ENCODE measurements at places on chromosomes 1 and 21.

DNA sequence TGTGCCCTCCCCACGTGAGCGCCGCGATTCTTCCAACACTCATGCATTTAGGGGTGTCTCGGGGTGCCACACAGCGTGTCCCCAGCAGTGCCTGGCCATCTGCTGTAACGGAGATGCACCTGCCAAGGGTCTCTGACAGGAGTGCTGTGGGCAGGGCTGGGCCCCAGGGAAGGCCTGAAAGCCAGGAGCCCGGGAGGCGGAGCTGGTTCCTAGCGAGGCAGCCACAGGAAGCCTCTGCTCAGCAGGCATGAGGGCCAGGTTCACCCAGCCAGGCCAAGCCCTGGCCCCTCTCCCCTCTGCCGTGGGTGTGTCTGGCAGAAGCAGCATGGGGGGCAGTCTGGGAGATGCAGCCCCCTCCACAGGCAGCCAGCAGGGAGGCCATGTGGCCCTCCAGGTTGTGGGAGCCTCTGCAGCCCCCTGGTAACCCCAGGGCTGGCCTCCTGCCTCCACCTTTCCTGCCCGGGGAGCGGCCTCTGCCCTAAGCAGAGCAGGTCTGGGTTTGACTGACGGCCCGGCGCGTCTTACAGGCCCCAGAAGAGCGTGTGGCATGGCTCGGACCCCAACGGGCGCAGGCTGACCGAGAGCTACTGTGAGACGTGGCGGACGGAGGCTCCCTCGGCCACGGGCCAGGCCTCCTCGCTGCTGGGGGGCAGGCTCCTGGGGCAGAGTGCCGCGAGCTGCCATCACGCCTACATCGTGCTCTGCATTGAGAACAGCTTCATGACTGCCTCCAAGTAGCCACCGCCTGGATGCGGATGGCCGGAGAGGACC, 30.4 kb downstream of the SLC19A1 start:
- DNase-seq = peak; percentile 19

- DNase-seq = no peak
These were observed 58.1 kb downstream of the CACNA1E start for GRCh38 chr1:181541458-181541857.

- DNase-seq = no peak
These were observed 797 bp upstream of the USP1 start for GRCh38 chr1:62436039-62436465.

DNA sequence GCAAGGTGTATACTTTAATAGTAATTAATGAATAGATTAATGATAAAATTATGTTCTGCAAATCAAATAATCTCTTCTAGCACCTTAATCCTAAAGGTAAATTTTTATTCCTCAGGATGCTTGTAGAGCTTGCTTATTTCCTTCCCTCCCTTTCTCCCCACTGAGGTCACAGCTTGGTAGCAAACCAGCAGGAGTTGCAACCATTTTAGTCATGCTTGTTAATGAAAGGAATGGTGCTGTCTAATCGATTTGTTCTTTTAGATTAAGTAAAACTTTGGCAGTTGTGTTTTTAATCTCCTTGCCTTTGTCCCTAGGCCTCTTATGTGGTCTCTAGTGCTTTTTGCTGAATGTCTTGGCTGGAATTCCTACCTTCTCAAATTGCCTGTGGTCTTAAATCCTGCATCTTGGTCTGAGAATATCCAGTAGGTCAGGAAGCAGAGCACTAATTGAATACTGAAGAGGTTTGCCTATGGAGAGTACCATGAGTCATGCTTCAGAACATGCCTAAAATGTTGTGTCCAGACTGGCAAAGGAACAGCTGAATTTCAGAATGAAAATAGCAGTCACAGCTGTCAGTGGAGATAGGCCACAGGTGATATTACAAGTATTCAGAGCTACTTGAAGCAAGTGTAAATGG, 36.3 kb upstream of the RWDD3 start:
- no peak for DNase-seq

DNA sequence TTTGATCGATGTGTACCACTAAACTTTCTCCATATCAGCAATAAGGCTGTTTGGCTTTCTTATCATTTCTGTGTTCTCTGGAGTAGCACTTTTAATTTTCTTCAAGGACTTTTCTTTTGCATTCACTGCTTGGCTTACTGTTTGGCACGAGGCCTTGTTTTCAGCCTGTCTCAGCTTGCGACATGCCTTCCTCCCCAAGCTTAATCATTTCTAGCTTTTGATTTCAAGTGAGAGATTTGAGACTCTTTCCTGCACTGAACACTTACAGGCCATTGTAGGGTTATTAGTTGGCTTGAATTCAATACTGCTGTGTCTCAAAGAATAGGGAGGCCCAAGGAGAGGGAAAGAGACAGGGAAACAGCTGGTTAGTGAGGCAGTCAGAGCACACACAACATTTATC, 120.6 kb upstream of the KCND3 start:
- DNase-seq = no peak

- DNase-seq = no peak
These were observed 30.7 kb upstream of the RCC2 start for GRCh38 chr1:17470021-17470799.

GRCh38 chr1:2174348-2175054, 20.1 kb downstream of the FAAP20 start:
- DNase-seq = peak; percentile 66

DNA sequence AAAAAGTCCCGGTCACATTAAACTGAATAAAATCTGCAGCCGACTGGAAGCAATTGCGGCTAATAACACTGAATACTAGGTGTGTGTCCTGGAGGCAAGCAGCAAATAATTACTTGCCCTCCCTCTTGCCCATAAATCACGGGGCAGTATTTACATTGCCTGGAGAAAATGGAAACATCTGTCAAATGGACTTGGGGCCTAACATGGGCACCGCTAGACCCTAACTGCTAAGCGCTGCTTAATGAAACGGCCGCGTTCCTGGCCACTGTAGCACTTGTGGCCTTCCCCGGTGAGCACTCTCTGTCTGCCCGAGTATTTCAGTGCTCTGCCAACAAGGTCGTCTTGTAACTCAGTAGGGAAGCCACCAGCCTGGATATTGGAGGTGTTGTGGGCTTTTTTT, 23.9 kb upstream of the KNCN start:
- peak; percentile 71 for DNase-seq

DNA sequence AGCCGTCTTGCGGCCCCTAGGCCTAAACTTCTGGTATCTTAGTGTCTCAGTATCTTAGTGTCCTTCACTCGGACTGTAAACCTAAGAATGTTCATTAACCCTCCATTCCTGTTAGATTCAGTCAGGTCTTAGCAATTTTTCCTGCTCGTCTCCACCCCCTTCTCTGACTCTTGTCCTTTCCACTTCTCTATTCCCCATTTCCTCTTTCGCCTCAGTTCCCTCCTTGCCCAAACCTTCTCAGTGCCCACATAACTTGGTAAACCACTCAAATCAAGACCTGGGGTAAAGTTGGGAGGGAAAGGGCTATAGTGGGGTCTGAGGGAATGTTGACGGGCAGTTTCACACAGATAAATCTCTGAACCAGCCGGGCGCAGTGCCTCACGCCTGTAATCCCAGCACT, 726 bp upstream of the FCER1G start:
- DNase-seq = no peak

GRCh38 chr1:12556957-12557935, 60.8 kb downstream of the DHRS3 start:
- DNase-seq = no peak

GRCh38 chr1:30379684-30380624, 343.4 kb downstream of the MATN1 start:
- DNase-seq = peak; percentile 70

DNA sequence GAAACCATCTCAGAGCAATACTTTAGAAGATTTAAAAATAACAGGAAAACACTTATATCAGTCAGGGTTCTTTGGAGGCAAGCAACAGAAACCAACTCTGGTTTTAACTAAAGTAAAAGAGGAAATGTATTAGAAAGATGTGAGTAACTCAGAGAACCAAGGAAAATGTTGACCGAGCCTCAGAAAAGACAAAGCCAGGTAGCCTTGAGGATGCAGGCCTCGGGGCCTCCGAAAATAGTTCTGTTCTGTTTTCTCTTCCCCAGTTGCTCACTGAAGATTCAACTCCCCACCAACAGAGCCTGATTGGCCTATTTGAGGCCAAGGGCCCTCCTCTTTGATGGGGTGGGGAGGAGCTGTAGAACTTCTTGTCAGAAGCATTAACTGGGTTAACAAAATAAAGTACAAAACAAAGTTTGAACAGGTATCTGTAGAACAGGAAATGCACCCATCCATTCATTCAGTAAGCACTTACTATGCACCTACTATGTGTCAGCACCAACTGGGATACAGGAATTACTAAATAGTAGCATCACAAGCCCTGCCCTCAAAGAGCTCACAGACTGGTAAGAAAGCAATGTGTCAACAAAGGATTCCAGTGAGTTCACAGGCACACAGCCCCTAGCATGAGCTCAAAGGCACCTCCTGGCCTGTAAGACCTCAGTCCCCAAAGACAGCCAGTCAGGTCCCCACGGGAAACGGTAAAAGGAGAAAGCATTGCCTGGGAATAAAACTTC, 12.6 kb downstream of the SLAMF8 start:
- no peak for DNase-seq

GRCh38 chr21:44618504-44618903, 6.6 kb downstream of the KRTAP10-8 start:
- no peak for DNase-seq

GRCh38 chr1:78553859-78554258, 63.1 kb downstream of the PTGFR start:
- no peak for DNase-seq

- no peak for DNase-seq
These were observed 404.6 kb downstream of the DISC1 start for GRCh38 chr1:232031156-232031555.

DNA sequence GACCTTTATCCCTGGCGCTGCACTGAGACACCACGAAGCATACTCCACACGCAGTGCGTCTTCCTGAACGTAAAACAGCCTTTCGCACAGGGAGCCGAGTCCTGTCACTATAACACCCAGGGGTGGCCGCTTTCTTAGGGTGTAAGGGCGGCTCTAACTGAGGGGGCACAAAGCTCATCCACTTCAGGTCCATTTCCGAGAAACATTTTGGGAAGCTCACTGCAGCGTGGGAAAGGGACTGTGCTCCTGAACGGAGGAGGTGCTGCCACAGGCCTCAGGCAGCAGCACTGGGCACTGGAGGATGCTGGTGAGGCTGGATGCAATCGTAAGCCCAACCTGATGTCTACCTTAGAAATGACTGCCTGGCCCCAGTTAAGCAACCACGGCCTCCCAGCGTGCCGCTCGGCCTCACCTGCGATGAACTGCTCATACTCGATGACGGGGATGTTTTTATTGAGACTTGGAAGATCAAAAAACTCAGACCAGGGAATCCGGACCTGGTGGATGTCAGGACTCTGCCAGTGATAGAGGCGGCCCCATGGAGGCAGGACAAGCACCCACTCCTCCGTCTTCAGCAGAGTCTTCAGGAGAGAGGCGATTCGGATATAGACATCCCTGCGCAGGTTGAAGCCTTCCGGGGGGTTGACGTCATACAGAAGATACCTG, 2.3 kb downstream of the POFUT2 start:
- no peak for DNase-seq

- DNase-seq = no peak
These were observed 90.3 kb downstream of the SCMH1 start for GRCh38 chr1:41151846-41152245.

DNA sequence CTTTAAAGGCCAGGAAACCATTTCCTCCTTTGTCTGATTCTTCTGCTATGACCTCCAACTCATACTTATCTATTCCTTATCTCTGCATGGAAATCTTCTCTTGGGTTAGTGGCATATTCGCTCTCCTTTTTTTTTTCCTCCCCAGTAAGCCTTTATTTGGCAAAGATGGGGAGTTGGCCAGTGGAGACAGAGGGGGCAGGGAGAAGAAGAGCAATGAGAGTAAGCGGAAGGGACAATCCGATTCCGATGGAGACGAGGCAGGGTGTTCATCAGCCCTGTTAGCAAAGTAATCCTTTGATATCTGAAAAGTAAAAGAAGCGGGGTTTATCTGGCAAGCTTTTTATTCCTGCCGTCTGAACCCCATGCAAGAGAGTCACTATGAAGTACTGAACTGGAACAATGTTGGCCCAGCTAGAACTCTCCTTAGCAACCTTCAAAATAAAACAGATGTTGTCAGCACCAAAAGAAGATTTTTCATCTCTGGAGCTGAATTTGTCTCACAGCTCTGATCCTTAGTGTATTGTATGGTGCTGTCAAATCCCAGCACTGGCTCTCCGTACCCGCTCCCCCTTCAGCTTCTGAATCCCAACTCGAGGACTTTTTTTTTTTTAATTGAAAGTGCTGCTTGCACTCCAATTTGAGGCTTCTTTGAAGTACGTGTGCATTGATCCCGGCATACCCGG, 40.9 kb downstream of the PTGFRN start:
- no peak for DNase-seq

GRCh38 chr1:233668725-233669294, 54.9 kb downstream of the KCNK1 start:
- no peak for DNase-seq

DNA sequence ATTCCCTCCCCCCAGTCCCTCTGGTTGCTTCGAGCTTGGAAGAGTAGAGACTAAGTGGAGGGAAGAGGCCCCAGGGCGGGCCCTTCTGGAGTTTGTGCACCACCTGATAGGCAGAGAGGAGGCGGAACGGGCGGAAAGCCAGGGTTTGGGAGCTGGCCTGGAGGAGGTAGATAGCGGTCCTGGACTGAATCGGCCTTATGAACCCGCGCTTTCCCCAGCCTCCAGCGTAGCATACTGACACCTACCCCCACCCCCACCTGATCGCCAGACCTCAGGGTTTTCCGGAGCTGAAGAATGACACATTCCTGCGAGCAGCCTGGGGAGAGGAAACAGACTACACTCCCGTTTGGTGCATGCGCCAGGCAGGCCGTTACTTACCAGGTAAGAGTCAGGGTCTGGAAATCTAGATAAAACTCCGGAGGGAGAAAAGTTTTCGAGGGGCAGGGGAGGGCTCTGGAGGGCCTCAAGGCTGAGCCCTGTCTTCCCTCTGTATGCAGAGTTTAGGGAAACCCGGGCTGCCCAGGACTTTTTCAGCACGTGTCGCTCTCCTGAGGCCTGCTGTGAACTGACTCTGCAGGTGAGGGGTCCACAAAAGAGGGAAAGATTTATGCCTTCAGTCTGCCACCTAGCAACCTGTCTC, 705 bp downstream of the UROD start:
- peak; percentile 40 for DNase-seq

- DNase-seq = no peak
These were observed 18.7 kb downstream of the PRKCZ start for GRCh38 chr1:2068951-2069350.

- no peak for DNase-seq
These were observed 12.5 kb downstream of the ADAM30 start for GRCh38 chr1:119883826-119884225.

- DNase-seq = no peak
These were observed 42.7 kb upstream of the TMEM51 start for GRCh38 chr1:15110867-15111230.

GRCh38 chr21:44395260-44395659, 41.8 kb downstream of the TRPM2 start:
- no peak for DNase-seq

DNA sequence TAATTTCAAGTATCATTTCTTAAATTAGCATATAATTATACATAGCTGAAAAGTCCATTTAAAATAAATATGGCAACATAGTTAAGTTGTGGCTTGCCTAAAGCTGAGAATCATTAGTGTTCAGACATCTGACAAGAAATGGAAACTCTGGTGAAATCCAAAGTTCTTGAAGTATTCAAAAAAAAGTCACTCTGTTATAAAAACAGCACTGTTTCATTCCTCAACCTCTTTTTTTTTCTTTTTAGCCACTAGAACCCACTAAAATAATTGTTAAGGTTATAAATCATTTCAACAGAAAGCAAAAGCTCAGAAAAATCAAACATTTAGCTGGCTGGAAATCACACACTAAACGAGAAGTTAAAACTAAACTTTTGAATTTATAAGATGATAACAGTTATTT, 476.7 kb downstream of the LTN1 start:
- DNase-seq = no peak

GRCh38 chr1:87327376-87328271, 1.1 kb upstream of the LMO4 start:
- no peak for DNase-seq

- peak; percentile 43 for DNase-seq
These were observed 641 bp upstream of the ZBTB21 start for GRCh38 chr21:42010507-42011495.
